ENCODE measurements at places on chromosomes 4 and X.

GRCh38 chr4:31917334-31917733 lies 1197.2 kb downstream of the PCDH7 start:
- DNase-seq: no peak

- DNase-seq: no peak
Measured at GRCh38 chrX:69031971-69032391, 133.3 kb downstream of the PJA1 start.

DNA sequence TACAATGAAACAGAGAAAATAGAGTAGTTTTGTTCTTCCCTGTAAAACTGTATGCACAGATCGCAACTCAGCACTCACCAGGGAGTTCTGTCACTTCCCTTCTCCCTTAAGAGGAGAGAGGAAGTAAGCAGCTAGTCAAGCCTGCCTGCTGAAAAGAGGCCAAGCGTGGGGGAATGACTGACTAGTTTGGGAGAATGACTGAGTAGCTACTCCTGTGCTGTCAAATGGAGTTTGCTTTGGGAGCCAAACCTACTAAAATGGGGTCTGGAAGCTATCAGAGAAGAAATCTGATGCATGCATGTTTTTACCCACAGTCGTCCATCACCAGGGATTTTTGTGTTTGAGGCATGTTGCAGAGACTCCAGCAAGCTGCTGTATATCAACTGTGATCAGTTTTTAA lies 54.6 kb upstream of the LHFPL1 start:
- no peak for DNase-seq

GRCh38 chr4:79236785-79237184 lies 89.1 kb downstream of the NAA11 start:
- no peak for DNase-seq

- DNase-seq: peak; percentile 55
Measured at GRCh38 chr4:2934077-2934812, 29.0 kb downstream of the NOP14 start.

- DNase-seq: no peak
Measured at GRCh38 chr4:122010610-122011009, 58.8 kb upstream of the TRPC3 start.

DNA sequence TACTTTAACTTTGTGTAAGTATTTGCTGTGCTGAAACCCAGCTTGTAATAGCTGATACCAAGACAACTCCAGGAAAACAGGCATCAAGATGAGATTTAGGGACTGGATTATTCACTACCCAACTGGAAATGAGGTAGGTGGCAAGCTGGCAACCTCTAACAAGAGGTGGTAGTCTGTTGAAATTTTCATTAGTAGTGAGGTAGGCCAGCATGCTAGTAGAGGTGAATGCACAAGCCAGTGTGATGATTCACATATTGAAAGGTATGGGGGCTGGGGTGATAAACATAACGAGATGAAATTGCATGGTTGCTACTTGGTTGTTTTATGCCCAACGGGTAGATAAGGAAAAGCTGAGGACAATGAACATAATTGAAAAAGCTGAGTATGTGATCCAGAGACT lies 8.5 kb upstream of the TMPRSS11D start:
- no peak for DNase-seq

DNA sequence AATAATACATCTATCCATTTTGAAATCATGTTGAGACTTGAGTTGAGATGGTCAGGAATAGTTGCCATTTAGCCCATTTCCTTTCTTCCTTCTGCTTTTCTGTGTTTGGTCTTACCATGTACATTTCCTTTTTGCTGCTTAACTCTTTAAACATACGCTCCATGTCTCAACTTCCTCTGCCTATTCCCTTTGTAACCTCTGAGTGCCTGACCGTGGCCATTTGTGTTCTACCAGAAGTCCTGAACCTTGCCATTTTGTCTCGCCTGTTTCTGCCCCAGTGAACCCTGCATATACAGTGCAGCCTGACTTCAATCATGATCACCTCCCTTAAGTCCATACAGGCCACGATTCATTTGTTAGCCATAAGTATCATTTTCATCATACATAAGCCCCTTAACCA lies 169.0 kb downstream of the RAPGEF2 start:
- no peak for DNase-seq

DNA sequence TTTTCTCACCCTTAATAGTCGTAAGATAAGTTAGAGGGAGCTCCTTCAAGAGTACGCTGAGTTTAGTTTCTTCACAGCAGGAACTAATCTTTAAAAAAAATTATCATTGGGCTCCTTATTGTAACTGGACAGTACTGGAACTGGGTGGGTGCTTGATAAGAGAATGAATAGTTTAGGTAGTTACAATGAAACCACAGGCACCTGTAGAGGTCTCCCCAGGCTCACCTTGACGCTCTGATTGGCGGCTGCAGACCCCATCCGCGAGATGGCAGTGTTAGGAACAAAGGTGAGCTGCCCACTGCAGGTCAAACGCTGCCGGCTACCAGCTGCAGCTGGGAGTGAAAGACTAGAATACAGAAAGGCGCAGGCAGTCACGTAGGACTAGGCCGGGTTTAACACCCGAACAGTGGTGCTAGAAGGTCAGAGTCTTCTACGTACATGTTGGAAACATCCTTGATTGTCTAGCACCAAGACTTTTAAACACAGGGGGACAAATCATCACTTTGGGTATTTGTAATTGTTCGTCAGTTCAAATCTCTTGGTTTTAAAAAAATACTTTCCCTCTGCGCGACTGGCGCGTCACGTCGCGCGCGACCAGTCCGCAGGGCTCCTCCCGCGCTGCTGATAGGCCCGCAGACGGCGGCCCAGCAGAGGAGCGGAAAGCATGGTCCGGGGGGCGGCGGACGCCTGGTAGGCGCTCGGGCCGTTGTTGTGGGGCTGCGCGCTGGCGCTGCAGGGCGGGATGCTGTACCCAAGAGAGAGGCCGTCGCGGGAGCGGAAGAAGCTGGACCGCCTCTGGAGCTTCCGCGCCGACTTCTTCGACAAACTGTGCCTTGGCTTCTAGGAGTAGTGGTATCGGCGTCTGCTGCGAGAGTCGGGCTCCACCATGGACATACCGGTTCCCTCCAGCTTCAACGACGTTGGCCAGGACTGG lies 45.6 kb downstream of the SMARCA5 start:
- no peak for DNase-seq

DNA sequence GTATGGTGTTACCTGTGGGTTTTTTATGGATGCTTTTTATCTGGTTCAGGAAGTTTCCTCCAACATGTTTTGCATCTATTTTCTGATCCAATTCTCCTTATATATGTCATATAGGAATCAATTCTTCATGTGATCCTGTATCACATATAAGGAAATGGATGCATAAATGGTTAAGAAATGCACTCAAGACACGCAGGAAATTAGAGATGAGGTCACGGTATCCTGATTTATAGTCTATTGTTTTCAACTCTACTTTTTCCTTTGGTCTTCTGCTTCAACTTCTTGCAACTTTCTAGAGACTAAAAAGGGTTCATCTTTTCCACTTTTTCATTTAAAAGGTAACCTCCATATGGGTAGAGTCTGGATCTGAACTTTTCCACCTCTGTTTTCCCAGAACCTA lies 33.6 kb upstream of the IL13RA1 start:
- no peak for DNase-seq

- no peak for DNase-seq
Measured at GRCh38 chr4:101264993-101265815, 82.1 kb downstream of the PPP3CA start.

DNA sequence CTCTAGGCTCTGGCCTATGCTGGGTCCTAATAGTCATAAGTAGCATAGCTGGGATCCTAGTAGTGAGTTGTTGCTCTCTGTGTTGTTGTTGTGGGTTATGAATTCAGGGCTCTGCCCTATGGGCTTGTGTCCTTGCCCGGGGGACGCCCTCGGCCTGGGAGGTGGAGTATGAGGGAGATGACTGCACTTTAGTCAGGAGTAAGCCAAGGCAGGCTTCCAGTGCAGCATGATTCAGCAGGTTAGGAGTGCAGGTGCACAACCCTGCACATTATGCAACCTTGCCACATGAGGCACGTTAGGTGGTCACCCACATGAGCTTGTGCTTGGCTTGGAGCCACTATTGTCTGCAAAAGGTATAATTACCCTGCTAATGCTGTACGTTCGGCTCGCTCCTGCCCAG lies 58.4 kb upstream of the CCDC149 start:
- no peak for DNase-seq

- DNase-seq: no peak
Measured at GRCh38 chr4:41304221-41304620, 47.5 kb downstream of the UCHL1 start.

GRCh38 chr4:137389911-137390520 lies 142.3 kb downstream of the PCDH18 start:
- DNase-seq: no peak

DNA sequence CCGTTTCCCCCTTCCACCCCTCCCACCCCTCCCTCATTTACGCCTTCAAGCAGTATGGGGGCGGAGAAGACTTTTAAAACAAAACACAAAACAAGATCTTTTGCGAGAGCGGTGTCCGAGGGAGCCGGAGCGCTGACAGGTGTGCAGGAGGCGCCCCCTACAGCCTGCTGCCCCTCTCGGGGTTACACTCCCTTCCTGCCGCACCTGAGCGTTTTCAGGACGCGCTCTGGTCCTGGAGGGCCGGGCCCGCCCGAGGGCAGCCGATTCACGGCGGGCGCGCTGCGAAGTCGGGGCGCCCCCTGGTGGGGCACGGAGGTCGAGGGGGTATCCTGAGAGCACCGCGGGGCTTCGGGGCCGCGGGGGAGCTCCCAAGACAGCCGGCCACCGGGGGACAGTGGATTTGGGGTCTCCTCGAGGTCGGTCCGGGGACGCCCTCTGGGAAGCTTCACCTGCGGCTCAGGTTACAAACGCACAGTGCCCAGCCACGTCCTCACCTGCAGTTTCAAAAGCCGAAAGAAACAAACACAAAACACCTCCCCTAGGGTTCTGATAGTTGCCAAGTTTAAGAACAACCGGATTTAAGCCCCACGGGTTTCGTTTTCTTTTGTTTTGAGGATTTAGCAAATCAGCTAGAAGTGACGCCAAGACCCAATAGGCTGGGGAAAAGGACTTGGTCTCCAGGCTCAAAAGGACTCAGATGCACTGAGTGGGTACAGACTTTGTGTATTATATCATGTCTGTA lies 8.0 kb upstream of the NEUROG2 start:
- no peak for DNase-seq

DNA sequence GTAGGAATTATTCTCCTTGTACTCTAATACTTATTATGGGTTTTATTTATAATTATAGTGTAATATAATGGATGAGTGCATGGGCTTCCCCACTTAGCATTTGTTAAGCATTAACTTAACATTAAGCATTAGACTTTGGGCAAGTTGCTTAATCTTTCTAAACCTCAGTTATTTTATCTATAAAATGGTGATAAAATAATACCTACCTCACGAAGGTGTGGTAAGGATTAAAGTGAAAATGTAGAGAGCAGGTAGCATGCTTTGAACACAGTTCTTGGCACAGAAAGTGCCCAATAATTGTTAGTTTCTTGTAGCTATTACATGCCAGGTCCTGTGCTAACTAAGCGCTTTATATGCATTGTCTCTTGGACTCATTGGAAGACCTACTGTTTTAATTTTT lies 2.6 kb downstream of the MSMO1 start:
- DNase-seq: no peak

DNA sequence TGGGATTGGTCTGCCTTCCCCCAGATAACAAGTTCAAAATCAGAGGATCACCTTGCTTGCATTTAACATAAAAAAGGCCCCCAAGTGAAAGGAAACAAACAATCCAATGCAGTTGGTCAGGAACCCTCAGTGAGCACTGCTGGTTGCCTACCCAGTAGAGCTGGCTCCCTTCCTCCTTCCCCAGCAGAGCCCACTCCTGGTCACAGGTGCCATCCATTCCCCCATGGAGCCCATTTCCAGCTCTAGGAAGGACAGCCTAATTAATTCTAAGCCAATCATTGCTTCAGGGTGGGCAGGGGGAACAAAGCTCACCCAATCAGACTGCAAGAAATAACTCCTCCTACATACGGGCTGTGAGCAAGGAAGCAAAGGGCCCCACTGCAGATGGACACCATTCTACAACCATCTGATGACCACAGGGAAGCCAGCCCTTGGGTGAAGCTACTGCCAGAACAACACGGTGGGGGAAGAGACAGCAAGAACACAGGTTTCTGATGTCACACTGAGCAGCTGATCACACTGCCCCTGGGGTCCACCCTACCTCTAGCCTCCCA lies 86.5 kb downstream of the SH3KBP1 start:
- DNase-seq: no peak

DNA sequence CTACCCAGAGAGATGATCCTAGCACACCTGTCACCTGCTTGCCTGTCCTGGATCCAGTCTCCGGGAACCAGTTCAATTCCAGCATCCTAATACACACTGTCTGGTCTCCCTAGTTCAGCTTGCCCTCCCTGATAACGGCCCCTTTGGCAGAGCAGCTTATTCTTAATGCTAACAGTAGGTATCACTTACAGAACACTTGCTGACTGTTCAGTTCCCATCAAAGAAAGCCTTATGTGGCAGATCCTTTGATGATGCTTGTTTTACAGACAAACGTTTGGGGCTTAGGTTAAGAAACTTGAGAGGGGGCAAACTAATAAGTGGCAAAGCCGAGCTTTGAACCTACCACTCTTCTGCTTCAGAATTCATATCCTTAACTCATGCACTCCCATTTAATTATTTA lies 890 bp downstream of the RASSF6 start:
- no peak for DNase-seq

DNA sequence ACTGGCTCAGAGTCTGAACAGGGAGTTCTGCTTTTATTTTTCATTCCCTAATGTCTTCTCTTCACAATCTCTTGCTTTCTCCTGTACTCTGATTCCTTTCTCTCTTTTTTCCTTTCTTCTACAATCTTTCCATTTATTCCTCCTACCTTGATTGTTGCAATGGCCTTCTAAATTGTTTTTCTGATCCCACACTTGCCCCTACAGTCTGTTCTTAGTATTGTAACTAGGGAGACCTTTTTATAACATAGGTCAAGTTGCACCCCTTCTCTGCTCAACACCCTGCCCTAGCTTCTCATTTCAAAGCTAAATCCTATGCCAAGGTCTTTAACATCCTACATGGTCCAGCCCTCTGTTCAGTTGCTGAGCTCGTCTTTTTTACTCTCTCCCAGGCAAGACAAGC lies 277.9 kb downstream of the GBA3 start:
- DNase-seq: no peak

DNA sequence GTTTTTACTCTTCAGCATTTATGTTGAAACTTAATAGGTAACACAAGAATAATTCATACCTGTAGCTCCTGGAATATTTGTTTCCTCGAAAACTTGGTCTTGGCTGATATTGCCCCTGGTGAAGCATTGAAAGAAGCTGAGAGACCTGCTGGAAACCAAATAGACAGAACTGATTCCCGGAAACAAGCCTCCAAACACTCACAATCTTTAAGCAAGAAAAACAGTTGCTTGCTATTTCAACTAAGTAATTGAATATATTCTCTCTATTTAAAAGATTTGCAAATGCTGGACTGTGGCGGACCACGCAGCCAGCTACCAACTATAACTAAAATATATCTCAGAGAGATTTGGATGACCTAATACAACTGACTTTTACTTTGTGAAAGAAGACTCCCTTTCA lies 3.6 kb downstream of the PCDH18 start:
- no peak for DNase-seq

DNA sequence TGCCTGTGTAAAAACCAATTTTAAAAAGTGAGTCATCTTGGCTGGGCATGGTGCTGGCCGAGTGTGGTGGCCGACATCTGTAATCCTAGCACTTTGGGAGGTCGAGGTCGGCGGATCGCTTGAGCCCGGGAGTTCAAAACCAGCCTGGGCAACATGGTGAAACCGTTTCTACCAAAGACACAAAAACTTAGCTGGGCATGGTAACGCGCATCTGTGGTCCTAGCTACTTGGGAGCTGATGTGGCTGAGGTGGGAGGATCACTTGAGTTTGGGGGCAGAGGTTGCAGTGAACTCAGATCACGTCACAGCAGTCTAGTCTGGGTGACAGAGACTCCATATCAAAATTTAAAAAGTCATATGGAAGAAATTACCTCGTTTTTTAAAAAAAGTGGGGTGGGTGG lies 7.6 kb downstream of the RLIM start:
- no peak for DNase-seq

GRCh38 chr4:185896817-185897488 lies 85.0 kb upstream of the SORBS2 start:
- DNase-seq: no peak

Data from 8988T (cell line).